ENCODE measurements at places on chromosomes 1 and 21. TPM values are rescaled to one million over a fixed set of nuclear protein-coding genes. Genes with fewer than 3 reads are reported as not detected.

NCAM2 gene
- 5.4 TPM for total RNA-seq

DNA sequence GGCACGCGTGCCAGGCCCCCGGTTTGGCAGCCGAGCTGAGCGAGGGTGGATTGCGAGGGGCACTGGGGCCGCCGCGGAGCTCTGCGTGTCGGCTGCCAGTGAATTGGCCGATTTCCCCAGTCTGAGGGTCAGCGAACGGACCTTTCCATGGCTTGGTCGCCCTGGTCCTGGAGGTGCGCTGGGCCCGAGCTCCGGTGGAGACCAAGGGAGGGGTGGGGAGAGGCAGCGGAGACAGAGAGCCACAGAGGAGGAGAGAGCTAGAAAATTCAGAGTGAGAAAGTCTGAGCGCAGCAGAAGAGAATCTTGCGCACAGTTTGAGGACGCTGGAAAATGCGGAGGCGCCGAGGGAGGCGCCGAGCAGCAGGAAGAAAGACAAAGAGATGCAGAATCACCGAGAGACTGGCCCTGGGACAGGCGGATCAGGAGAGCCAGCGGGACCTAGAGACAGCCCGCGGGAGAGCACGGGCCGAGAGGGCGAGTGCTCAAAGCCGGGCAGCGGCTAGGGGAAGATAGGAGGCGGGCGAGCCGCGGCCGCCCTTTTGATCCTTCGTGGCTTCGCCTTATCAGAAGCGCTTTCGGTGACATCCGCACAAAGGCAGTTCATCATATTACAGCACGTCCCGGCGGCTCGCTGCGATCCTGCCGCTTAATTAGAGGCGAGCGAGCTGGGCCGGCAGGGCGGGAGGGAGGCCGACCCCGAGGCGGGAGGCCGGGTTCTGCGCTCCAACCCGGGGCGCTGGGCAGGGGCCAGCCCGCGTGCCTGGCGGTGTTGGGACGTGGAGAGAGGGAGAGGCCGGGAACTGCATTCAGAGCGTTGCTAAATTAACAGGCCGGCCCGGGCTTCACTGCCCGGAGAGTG, 12.7 kb downstream of the PAX7 start:
- no peak for DNase-seq

DNA sequence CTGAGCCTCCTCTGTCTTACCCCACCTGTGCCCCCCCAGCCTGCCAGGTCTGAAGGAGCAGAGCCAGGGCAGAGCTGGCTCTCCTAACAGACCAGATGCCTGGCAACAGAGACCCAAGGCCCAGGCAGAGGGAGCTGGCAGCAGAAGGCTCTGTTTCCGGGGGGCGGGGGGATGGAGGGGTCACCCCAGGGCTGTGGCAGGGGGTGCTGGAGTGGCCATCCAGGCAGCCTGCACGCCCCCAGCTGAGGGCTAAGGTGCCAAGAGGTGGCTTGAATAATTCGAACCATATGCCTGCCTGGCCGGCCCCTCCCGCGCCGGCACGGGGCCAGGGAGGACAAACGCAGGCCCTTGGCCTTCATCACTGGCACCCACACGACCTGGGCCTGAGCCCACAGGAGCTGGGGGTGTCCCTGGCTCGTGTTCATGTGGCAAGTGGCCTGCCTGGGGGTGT, 16.0 kb upstream of the PLEKHG5 start:
- no peak for DNase-seq

FOXD2 gene
- 0.05 TPM for total RNA-seq

GRCh38 chr1:161139766-161140165, 7.3 kb upstream of the DEDD start:
- DNase-seq = no peak

DNA sequence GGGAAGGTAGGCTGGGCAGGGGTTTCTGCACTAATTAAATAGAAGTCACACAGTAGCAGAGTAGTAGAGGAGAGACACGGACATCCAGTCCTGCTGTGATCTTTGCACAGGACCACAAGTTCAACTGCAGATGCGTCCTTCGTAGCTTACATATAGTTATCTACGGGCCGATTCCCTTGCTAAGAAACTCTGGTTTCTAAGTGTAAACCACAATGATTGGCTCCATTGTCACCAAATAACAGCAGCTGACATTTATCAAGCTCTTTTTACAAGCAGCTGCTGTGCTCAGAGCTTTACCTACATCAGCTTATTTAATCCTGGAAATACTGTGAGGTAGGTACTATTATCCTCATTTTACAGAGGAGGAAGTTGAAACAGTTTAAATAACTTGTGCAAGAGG, 3.1 kb downstream of the SLC45A3 start:
- no peak for DNase-seq

- no peak for DNase-seq
These were observed 27.2 kb upstream of the MGST3 start for GRCh38 chr1:165603810-165604209.

- no peak for DNase-seq
These were observed 5.0 kb downstream of the STX12 start for GRCh38 chr1:27778056-27778455.

DNA sequence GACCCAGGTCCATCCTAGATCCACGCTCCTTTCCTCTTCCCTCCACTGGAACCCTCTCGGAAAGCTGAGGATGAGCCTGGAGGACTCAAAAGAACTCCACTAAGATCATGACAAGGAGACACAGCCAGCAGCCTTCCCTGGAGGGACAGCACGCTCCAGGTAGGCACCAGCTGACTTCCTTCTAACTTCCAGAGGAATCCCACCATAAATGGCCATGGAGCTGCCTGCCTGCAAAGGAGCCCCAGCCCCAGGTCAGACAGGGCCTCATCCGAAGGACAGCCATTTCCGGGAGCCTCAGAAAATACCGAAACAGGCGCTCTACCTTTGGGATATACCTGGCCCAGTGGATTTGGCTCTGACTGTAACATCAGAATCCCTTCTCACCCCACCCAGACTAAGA, 4.1 kb downstream of the SH3BP5L start:
- DNase-seq = no peak

DNA sequence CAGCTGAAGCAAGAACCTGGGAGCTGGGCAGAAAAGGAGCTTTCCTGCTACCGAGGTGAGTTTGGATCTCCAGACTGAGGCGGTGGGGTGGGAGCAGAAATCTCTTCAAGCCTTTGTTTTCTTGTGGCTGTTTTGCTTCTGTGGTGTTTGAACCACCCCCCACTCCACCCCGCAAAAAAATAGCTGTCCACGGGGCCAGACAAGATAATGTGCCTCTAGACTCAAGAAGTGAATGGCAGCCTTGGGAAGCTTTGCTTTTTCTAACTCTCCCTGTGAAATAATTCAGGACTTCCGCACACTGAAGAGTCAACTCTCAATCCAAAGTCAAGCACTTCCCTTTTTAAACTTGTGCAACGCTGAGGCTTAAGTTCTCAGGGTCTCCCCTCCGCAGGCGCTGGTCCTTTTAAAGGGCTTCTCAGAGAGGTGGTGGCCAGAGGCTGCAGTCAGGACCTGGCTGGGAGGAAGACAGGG, 159.6 kb upstream of the COA6 start:
- DNase-seq = no peak
